MV-4-11 (cell line): ENCODE measurements at places on chromosomes 3 and 15.

DNA sequence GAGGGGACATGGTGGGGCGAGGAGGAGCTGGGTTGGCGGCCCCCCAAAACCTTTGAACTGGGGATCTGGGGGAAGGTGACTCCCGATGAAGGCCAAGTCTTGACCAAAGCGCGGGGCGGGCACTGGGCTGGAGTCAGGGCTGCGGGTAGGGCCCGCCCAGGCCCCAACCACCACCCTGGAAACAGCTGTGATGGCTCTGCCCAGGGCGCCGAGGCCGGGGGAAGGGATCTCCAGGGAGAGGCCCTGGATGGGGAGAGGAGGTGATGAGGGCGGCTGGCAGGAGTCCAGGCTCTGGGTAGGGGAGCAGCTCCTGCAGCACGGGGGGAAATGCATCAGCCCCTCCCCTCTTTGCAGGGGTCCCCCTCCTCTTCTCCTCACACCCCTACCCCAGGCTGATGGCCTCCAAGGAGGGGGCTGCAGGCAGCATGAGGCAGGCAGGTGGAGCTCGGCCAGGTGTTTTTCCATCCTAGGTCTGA is 5.9 kb upstream of the C15orf39 start:
- no peak for DNase-seq

GRCh38 chr15:101133751-101134261 is 118.0 kb downstream of the CHSY1 start:
- DNase-seq = no peak

GRCh38 chr3:73664389-73664788 is 39.6 kb upstream of the PDZRN3 start:
- no peak for DNase-seq

GRCh38 chr15:50594311-50594710 is 47.8 kb upstream of the USP50 start:
- DNase-seq = no peak

GRCh38 chr15:60486742-60487141 is 7.8 kb upstream of the ICE2 start:
- DNase-seq = peak; percentile 55

GRCh38 chr15:101526890-101527289 is 37.4 kb upstream of the PCSK6 start:
- DNase-seq = no peak

GRCh38 chr3:197028728-197029510 is 698 bp downstream of the MELTF start:
- DNase-seq = no peak

GRCh38 chr3:124283652-124284023 is 291.7 kb upstream of the ROPN1 start:
- DNase-seq = no peak

DNA sequence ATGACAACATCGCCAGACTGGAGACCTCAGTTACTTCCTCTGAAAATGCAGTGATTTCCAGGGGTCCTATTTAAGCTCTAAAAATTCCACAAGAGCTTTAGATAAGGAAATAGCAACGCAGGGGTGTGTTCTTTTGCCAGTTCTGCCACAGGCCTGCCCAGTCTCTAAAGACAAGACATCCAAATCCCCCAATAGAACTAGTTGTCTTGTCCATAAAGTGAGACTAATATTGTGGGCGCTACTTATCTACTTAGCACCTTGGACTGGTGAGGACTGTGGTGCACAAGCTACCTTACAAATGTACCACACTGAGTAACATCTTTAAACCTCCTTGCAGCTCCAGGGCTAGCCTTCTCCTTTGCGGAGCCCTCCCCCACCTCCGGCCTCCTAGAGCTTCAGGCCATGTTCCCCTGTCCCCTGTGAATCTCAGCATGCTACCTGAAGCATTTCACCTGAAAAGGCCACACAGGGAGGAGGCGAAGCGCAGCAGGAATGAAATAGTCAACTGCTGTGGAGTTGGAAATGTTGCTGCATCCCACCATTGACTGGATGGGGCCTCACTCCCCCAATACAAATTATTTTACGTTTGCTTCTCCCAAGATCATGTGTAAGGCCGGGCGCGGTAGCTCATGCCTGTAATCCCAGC is 9.6 kb upstream of the LRRC2 start:
- DNase-seq = no peak

DNA sequence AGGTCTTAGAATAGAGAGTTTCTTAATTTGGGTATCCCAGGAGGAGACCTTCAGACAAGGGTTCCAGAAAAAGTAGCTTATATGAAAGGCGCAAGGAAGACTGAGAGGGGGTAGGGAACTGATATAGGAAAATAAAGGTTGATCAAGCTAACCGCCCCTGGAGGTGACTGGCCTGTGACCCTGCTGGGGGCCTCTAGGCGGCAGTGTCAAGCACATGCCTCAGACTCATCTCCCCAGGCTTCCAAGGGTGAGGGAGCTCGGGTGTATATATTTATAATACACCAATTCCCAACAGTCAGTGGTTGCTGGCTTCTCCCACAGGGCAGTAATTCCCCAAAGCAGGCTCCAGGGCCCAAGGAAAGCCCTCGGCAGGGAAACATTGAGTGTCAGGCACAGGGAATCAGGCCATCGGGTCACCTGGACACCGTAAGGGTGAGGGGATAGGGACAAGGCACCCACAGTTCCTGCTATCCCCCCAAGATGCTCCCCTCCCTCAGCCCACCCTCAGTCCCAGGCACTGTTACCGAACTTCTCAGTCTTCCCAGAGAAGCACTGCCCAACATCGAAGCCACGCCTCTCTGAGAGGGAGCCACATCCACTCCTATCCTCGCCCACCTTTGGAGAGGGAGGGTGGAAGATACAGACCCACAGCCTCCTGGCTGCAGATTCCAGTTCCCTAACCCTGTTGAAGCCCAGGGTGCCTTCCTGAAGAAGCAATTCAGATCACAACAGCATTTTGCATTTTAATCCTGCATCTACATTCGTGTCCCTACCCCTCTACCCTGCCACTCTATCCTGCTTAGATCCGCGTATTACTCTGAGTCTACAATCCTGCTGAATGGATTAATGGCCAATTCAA is 19.5 kb upstream of the CAV3 start:
- no peak for DNase-seq

DNA sequence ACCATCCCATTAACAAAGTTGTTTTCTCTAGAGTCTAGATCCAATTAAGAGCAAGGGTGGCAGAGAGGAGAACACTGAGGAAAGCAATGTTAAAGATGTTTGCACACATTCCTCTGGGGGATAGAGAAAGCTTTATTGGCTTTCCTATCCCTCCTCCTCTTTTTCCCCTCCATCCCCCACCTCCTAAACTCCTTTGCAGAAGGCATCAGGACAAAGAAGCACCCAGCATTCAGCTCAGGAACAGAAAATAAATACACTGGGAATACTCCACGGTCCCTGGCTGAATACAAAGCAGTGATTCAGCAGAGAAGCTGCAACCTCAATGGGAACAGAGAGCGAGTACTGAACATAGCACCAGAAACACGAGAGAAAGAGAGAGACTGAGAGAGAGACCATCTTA is 21.9 kb downstream of the LSAMP start:
- no peak for DNase-seq

DNA sequence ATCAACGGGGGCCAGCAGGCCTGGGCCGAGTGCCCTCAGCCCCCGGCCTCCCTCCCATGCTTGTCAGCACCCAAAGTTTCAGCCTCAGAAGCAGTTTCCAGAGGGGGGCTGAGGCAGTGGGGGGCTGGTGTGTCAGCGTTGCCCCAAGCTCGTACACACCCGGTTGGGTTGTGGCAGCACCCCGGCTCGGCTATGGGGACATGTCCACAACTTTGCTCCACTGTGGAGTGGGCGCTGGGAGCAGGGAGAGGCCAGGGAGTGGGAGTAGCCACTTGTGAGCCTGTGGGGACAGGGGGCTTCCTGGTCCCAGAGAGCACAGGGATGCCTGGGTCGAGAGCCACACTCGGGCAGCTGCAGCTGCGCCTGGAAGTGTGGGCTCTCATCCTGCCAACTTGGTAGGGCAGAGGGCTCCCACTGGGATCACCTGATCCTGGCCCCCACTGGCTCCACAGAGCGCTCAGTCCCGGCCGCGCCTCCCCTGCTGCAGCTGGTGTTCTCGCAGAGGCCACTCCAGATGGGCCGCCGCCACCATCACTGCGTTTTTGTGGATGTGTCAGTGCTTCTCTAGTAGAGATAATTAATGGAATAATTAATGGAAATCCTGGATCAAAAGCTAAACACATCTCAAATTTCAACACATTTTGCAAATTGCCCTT is 75.1 kb downstream of the NR1D2 start:
- no peak for DNase-seq

GRCh38 chr3:38599886-38600285 is 49.6 kb downstream of the SCN5A start:
- no peak for DNase-seq

DNA sequence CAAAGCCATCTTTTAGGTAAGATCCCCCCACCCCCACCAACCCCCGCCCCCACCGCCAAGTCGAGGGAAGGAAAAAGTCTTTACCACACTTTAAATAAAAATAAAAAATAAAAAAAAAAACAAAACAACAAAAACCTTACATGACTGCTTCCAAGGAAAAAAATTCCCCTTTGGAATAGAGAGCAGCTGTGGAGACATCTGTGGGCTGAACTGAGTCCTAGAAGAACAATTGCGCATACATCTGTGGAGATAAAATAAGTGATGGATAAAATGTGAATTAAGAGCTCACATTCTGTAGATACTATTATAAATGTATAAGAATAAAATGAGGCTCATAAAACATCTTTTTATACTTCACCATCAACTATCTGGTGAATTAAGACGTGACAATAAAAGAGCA is 601.7 kb upstream of the AGTR1 start:
- DNase-seq = no peak

GRCh38 chr3:138114988-138115971 is at the start of gene DZIP1L:
Gene DZIP1L, minus strand, starts transcription at chr3:138115608. Its CDS starts 11,637 bp downstream, at chr3:138103971.
- peak; percentile 14 for DNase-seq

GRCh38 chr15:74221399-74222239 is 14.5 kb upstream of the CCDC33 start:
- DNase-seq = no peak
